ENCODE measurements at places on chromosomes 11 and 22. TPM values are rescaled to one million over a fixed set of nuclear protein-coding genes. Genes with fewer than 3 reads are reported as not detected.

HEPN1 gene
- polyA plus RNA-seq: not detected

SLCO2B1 gene
- polyA plus RNA-seq: 5.6 TPM

MAPK1 gene
- 17.4 TPM for polyA plus RNA-seq

HTR3B gene
- polyA plus RNA-seq: 0.44 TPM

SCN4B gene
- 0.75 TPM for polyA plus RNA-seq

YDJC gene
- polyA plus RNA-seq: 28.5 TPM

TIRAP gene
- 4.1 TPM for polyA plus RNA-seq

CTSW gene
- 1.7 TPM for polyA plus RNA-seq

TH gene
- 0.24 TPM for polyA plus RNA-seq

GAS2 gene
- polyA plus RNA-seq: 0.43 TPM

Measured in esophagus (tissue), 2 donors.